ENCODE measurements at places on chromosomes 6 and 20.

DNA sequence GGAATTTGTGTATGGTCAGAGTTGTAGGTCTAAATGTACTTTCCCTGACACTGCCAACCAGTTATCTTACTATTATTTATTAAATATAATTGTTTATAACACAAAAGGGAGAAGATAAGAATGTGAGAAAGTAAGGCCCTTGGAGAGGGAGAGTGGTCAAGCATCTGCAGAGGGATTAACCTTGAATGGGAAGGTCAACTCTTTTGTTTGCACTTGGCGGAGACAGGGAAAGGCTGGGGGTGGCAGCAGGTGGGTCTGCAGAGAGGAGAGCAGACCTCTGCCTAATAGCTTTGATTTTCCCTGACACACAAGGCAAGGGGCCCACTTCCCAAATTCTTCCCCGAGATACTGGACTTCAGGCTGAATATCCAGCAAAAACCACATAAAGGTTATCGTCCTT, 4.2 kb downstream of the LRP11 start:
- no peak for DNase-seq

- peak; percentile 28 for DNase-seq
Observed at GRCh38 chr6:25889877-25890853, 16.1 kb upstream of the SLC17A3 start.

DNA sequence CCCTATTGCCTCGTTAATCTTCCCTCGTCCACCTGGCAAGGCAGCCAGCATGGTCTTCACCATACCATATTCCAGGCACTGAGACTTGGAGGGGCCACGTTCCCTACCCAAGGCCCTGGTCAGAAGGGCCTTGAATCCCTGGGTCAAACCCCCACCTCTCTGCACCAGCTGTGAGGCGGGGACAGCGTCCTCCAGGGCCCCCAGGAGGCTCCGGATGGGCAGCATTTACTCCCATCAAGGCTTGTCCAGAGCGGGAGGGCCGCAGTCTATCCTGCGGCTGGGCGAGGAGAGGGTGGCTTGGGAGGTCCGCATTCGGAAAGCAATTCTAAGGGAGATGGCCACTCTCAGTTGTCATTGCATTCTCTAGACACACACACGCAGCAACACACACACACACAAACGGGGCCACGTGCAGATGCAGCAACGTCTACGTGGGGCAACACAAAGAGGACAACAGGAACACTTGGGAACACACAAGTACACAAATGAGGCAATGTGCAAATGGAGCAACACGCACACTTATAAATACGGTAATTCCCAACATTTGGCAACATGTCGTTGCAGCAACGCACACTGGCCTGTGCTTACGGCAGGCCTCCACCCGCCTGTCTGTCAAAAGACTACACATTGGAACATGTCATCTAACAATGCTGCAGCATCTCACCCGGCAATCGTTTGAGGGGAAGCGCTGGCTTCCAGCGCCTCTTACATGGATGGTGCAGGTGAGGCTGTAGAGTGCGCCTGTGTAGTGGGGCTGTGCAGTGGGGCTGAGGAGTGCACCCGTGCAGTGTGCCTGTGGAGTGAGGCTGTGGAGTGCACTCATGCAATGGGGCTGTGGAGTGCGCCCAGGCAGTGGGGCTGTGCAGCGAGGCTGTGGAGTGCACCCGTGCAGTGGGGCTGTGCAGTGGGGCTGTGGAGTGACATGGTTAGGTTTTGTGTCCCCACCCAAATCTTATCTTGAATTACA, 12.9 kb upstream of the NTSR1 start:
- DNase-seq, result no peak

- no peak for DNase-seq
Observed at GRCh38 chr6:146560607-146561006, 17.0 kb downstream of the RAB32 start.

GRCh38 chr6:118645395-118645794, 6.0 kb downstream of the CEP85L start:
- no peak for DNase-seq

GRCh38 chr20:47230811-47231256, 125.7 kb downstream of the ZMYND8 start:
- no peak for DNase-seq

- DNase-seq, result no peak
Observed at GRCh38 chr6:167811040-167811439, 15.7 kb upstream of the AFDN start.

DNA sequence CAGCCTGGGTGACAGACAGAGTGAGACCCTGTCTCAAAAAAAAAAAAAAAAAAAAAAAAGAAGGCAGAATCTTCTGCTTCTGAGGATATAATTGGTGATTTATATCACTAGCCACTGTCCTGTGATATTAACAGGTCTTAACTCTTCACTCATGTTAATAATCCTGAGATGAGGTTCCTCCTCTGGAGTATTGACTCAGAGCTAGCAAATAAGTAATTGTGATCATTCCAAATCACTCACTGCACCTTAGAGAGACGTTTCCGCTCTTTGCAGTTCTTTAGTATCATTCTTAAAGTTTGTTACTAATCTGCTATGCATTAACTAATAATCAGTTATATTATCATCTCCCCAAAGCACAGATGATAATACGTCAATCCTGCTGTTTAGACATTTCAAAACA, 41.6 kb upstream of the NOX3 start:
- no peak for DNase-seq

GRCh38 chr6:16122197-16122596, 6.7 kb upstream of the MYLIP start:
- no peak for DNase-seq

DNA sequence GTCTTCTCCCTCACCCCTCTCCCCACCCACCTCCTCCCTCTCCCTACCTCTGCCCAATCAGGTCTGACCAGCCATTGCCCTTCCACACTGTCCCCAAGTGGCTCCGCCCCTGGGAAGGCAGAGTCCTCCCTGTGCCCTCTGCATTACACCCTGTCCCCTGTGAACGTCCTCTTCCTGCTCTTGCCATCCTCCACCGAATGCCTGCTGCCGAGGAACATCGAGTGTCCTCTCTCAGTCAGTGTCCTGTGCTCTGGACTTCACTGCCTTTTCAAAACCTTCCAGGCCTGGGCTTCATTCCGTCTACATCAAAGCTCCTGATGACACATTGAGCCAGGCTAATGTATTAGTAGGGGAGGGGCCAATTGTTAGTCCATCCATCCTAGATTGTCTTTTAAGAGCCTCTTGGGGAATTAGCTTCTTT, 3.3 kb upstream of the PACSIN1 start:
- peak; percentile 43 for DNase-seq

- DNase-seq, result no peak
Observed at GRCh38 chr6:24987446-24988115, 51.8 kb upstream of the RIPOR2 start.

- no peak for DNase-seq
Observed at GRCh38 chr6:14682812-14683211, 563.1 kb upstream of the JARID2 start.

GRCh38 chr6:156167625-156168071, 609.5 kb upstream of the ARID1B start:
- DNase-seq, result no peak

DNA sequence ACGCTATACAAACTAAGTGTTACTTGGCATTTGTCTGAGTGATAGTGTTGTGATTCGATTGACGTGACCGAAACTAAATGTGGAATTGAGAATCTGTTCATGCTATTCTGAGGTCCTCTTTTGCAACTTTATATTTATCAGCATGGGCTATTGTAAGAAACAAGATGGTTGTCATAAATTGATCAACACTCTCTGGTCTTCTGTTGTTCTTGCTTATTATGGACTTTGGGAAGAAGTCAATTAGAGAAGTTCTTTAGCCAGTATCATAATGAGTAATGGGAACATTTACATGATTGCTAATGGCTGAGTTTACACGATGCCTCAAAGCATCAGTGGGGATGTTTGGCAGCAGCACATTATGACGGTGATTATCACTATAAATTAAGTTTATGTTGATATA, 195.0 kb downstream of the CD83 start:
- DNase-seq, result no peak

GRCh38 chr20:39282619-39283092, 320.5 kb downstream of the DHX35 start:
- DNase-seq, result no peak

- DNase-seq, result no peak
Observed at GRCh38 chr6:152836523-152836922, 85.9 kb downstream of the VIP start.

DNA sequence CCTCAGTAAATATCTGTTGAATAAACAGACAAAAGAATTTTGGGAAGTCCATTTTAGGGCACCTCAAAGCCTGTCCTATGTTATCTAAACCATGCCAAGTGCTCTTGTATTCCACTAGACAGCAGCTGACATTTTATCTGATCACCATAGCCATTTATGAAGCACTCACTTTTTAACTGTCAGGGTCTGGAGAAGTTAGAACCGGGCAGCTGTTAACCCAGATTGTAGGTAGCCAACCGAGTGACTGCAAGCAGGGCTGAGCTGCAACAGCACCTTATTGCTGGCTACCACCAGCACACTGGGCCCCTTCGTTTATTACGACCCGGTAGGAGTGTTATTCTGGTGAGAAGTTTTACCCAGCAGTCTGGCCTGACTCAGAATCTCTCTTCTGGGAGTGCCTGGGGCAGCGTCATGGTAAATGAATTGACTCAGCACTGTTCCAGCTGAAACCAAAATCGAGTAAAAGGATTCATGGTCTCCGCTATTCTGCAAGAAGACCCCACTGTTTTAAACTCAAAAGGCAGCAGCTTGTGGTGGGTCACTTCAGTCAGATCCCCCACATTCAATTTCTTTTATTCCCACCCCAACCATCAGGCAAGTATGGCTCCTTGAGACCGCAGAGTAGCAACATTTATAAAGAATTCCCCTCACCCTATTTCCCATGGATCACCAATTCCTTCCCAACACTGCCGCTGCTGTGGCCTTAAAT, 1.7 kb downstream of the UBE2V1 start:
- DNase-seq, result no peak

DNA sequence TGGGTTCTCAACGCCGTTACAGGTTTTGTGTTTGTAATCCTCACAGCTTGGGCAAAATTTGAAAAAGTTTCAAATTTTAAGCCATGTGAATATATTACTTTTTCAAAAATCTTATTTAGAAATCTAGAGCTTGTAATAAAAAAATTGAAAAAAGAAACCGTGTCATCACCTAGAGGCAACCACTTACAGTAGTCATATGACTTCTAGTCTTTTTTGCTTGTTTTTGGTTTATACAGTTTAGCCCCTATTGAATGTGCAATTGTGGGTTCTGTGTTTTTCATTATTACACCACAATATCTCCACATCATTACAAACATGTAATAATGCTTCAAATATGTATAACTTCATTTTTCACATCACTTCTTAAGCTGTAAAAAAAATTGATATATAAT, 888 bp downstream of the DYNLRB1 start:
- no peak for DNase-seq

- no peak for DNase-seq
Observed at GRCh38 chr6:33697845-33698244, 13.7 kb downstream of the UQCC2 start.

- DNase-seq, result no peak
Observed at GRCh38 chr6:46850792-46851191, 57.6 kb downstream of the MEP1A start.

GRCh38 chr20:51696304-51697071, 71.7 kb downstream of the ATP9A start:
- no peak for DNase-seq

- DNase-seq, result no peak
Observed at GRCh38 chr6:42959917-42960242, 674 bp upstream of the GNMT start.

GRCh38 chr20:10644458-10645204, 29.2 kb downstream of the JAG1 start:
- DNase-seq, result no peak
